Ecto neural progenitor cell (in vitro differentiated cells): ENCODE measurements at places on chromosomes 12 and 14.
A peak's percentile ranks its signal among the peaks of the same experiment; 100 is the strongest.

DNA sequence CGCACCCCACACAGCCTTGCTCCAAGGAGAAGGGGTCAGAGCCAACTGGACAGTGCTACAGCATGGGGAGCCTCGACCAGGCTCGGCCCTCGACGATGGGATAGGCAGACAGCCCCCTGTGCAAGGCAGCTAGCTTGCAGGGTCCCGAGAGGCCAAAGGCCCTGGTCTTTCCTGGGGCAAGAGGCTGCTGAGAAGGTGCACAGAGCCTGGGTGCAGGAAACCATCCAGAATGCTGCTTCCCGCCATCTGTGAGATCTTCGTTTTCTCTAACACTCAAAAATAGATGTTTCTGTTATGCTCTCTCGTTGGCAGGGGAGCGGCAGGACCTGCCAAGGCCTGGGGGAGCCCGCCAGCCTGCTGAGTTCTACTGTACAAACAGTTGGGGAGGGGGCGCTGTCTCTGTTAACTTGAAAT lies 168.0 kb upstream of the RTL1 start:
- peak; percentile 38 for DNase-seq

DNA sequence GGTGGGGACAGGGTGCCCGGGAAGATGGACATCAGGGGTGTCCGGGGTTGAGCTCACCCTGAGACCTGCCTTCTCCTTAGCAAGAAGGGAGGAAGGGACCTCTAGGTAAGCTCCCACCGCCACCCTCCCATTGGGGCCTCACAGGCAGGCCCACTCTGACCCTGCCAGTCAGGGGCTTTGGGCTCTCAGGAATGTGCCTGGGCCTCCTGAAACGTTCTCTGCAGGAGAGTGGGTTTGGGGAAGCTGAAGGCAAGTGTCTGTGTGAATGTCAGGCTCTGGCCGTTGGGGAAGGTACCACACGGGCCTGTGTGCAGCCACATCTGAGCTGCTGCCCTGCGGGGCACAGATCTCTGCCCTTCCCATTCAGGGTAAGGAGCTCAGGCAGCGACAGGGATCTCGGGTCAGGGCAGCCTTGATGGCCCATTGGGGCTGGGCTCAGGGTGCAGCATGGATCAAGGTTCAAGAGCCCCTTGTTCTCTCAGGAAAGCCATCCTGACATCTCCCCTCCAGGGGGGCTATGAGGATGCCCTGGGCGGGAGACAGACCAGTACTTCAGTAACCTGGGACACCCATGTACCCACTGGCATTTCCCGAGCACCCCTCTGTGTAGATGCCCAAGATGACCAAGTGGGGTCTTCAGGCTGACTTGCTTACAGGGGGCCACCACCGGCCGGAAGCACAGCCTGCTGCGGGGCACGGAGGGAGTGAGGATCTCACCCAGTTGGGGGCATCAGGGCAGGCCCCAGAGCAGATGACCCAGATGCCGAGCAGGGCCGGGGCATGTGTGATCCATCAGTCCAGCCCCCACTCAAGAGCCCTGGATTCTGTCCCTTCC lies 29.7 kb downstream of the FAM222A start:
- peak; percentile 47 for DNase-seq

- no peak for DNase-seq
These were observed 81.4 kb downstream of the ACTN1 start for GRCh38 chr14:68897559-68898155.

GRCh38 chr12:130711756-130712155 lies 4.3 kb downstream of the RIMBP2 start:
- no peak for DNase-seq

GRCh38 chr14:104321088-104321801 lies 182.9 kb downstream of the KIF26A start:
- DNase-seq, result no peak

GRCh38 chr14:74237441-74237840 lies 1.8 kb upstream of the VSX2 start:
- DNase-seq, result no peak

DNA sequence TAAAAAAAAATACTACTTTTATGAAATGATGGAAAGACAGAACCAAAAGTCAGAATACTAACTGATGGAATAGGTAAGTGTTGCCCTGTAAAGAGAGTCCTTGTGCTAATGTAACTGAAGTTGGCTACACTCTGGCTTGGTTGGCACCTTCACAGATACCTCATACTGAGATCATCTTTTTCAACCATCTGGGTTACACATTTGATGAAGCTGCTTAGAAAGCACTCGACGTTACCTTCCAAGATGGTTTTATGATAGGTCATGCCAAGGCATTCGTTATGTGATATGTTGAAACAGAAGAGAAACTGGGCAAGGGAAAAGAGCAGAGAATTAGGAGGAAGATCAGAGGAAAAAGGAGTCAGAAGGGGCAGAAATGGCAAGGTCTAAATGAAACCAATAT lies 203.8 kb downstream of the ADAMTS20 start:
- no peak for DNase-seq

DNA sequence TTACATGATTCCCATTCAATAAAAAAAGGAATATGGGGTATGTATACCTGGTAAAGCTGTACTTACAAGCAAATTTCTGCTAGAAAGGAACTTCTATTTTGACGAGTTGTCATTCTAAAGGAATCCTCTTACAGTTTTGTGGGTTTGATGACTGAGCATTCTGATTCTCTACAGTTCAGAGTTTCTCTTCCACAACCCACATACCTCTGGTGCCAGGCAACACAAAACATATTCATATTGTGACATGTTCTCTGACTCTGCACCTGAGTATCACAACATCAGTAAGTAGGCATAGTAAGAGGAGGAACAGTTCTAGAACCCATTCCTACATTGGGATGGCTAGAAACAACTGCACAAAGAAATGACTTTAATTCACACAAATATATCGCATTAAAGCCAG lies 636.6 kb downstream of the MED13L start:
- DNase-seq, result no peak

DNA sequence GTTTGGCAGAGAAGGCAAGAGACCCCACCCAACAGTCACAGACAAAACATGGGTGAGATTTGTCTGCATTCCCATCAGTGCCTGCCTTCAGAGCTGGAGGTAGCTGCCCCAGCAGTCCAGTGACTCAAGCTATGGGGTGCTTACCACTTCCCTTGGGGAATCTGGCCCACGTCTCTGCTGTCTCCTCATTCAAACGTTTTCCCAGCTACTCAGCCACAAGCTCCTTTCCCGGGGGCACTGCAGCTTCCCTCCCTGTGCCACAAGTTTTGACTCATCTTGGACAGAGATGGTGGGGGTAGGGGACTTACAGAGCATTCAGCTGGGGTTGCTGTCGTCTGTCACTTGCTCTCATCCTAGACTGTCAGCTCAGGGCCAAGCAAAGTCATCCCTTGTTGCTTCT lies 66.6 kb downstream of the FBXL14 start:
- DNase-seq, result no peak

- no peak for DNase-seq
These were observed 76.0 kb downstream of the VCPKMT start for GRCh38 chr14:50040401-50040775.

- DNase-seq, result no peak
These were observed 42.6 kb upstream of the MED13L start for GRCh38 chr12:116319898-116320621.

DNA sequence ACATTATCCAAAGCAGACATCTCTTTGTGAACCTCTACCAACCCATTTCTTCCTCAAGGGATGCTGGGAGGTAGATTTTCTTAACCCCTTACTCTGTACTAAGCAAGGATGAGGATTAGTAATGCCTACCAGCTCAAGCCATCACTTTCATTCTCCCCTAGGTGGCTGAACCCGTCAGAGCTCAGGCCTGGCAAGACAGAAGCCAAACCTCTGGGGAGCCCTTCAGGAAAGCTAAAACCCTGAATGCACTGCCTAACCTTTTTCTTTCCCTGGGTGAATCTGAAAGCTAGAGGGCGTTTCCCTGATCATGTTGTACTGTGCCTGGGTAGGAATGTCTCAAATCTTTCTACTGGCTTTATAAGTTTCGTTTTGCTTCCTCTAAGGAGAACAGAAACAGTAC lies 617.3 kb downstream of the RPL10L start:
- no peak for DNase-seq

GRCh38 chr14:82124511-82124910 lies 590.9 kb upstream of the SEL1L start:
- DNase-seq, result no peak

- no peak for DNase-seq
These were observed 377.0 kb upstream of the ATP2B1 start for GRCh38 chr12:90085494-90086274.

GRCh38 chr12:127459687-127460086 lies 807.3 kb upstream of the TMEM132C start:
- DNase-seq, result no peak

GRCh38 chr14:62778852-62779251 lies 266.4 kb downstream of the KCNH5 start:
- DNase-seq, result no peak

DNA sequence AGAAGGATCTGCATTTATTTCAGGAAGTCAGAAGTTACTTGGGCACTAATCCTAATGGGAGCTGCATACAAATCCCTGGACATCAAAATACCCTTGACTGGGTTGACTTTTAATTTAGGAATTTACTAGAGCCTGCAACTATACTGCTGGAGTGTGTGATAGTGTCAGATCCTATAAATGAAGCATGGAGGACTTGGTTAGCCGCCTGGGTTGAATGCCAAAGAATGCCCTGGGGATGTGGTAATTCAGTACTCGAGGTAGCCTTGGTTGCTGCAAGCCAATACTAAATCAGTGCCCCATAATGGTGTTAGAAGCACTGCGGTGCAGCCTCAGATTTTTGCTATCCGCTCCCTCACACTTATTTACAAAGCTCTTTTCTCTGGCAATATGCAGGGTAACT lies 184.9 kb downstream of the CAPZA3 start:
- no peak for DNase-seq

DNA sequence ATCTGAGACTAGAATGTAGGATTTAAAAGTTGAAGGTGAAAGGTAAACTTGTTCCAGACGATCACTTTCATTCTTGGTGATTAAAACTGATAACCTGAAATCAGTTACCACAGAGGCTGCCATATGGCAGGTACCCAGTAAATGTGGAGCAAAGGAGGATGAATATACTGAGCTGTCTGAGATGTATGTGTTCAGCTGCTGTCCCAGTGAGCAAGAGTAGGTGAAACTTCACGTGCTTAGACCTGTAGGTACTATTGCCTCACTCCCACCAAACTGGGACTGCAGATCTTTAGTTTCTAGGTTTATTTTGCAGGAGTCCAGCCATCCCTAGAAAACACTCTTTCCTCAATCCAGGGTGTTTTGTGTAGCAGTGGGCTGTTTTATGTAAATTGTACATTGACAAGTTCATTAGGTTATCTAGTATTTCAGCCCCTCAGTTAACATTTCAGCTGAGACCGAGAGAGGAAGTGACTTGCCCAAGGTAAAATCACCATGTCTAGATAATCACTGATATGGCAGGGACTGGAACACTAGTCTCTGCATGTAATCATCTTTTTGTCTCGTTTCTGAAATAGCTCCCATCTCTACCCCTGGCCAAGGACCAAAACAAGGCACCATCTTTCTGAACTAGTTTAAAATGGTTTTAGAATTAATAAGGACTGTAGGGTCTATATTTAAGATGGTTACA lies 62.7 kb downstream of the ATG14 start:
- no peak for DNase-seq

GRCh38 chr14:45089813-45090212 lies 5.9 kb downstream of the PRPF39 start:
- no peak for DNase-seq

- no peak for DNase-seq
These were observed 11.2 kb downstream of the AHNAK2 start for GRCh38 chr14:104966981-104967385.

- no peak for DNase-seq
These were observed 205.5 kb downstream of the CHST11 start for GRCh38 chr12:104662203-104662602.

DNA sequence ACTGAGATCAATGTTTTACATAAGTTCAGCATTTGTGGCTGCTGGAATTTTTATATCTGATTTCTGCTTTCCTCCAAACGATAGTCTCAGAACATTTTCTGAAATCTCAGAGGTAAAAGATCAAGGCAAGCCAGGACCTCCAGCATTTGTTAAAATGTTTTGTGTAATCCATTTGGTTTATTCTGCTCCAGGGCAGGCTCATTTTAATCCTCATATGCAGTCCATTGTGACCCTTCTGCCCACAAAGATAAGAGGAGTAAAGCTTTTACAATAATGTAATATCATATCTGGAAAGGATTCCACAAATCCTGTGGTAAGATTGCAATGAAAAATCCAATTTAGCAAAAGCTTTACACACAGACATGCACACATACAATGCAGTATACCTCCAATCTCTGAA lies 55.3 kb upstream of the KCNH5 start:
- no peak for DNase-seq

DNA sequence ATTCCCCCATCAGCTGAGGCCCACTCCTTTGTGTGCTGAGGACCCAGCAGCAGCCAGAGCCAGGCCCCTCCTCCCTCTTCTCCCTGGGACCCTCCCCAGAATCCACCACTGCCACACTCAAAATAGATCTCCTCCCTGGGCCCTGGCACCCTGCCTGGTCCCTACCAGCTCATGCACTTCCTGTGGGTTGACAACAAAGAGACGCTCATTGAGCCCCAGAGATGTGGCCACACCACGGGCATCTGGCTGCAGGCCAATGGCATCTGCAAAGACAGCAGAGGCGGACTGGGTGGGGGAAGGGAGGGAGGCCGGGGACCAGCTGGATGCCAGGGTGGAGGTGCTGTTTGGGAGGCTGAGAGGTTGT lies 16.0 kb upstream of the ENDOU start:
- DNase-seq, result no peak

GRCh38 chr12:1884651-1885050 lies 33.8 kb downstream of the CACNA2D4 start:
- DNase-seq, result peak; percentile 36

GRCh38 chr12:100877776-100878175 lies 83.2 kb downstream of the ANO4 start:
- DNase-seq, result no peak

DNA sequence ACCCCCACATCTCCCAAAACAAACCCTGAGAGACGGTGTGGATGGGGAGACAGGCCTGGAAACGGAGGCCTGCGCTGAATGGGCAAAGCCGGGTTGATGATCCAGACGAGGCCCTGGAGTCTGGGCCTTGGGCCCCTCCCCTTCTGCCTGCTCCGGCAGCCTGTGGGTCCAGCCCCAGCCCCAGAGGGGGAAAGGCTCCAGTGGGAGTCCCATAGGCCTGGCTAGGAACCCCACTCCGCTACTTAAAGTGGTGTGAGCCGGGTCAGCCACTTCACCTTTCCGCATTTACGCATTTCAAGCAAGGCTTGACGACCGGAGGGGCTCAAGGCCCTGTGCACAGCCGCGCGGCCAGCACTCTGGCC lies 695 bp upstream of the TNFAIP2 start:
- DNase-seq, result no peak

DNA sequence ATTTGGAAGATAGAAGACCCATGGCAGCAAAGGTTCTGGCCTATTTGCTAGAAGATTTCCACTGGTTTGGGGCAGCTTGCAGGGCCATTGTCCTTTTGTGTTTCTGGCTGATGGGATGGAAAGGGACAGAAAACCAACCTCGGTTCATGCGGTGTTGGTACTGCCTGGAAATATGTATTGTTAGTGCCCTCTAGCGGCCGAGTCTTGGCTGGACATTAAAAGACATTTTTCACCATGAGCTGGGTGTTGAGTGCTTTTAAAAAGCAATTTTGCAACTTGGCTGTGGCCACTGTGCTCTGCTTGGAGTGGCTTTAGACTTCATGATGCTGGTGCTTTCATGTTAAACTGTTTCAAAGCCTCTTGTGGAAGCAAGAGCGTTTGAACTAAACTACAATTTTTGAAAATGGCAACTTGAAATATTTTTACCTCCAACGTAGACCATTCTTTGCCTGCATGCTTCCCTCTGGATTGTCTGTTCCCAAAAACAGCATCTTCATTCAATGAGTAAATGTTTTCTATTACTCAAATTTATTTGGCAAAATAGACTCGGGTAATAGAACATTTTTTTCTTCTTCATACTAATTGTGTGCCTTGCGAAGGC lies 102.7 kb upstream of the TBX5 start:
- DNase-seq, result peak; percentile 84

- no peak for DNase-seq
These were observed 196.9 kb upstream of the ALG10 start for GRCh38 chr12:33825442-33825841.
